H4 (cell line): ENCODE measurements at places on chromosomes 1 and 21. TPM values are rescaled to one million over a fixed set of nuclear protein-coding genes. Genes with fewer than 3 reads are reported as not detected.

GRCh38 chr1:43315963-43316737, 15.4 kb downstream of the TIE1 start:
- DNase-seq = no peak

- DNase-seq = no peak
Measured at GRCh38 chr1:1183833-1184775, 10.4 kb downstream of the TTLL10 start.

DNA sequence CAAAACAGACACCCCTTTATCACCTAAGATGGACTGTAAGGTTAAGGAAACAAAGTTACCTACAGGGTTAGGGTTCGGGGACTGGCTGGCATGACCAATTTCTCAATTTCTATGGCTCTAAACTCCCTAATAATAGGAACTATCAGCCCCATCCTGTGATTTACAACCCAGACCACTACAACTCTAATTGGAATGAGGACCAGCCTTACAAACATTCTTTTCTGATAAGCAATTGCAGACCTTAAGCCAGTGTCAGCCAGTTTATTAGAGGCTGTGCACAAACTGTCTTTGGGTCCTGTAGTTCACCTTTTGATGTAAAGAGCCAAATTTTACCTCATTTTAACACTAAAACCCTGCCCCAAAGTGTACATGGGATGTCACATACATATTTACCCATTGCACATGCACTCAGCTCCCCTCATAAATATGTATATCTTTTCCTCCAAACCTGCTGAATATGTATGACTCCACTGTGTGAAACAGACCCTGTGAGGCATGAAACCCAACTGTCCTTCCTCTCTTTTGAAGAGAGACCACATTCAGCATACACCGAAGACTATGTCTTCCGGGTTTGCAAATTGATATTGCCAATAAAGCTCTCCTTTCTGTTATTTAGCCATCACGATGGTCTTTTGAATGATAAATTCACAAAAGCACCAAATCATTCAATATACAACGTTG, 7.3 kb upstream of the APP start:
- no peak for DNase-seq

- no peak for DNase-seq
Measured at GRCh38 chr1:52102336-52103013, 39.4 kb upstream of the ZFYVE9 start.

GRCh38 chr1:159132271-159132881, 39.0 kb upstream of the CADM3 start:
- peak; percentile 41 for DNase-seq

DNA sequence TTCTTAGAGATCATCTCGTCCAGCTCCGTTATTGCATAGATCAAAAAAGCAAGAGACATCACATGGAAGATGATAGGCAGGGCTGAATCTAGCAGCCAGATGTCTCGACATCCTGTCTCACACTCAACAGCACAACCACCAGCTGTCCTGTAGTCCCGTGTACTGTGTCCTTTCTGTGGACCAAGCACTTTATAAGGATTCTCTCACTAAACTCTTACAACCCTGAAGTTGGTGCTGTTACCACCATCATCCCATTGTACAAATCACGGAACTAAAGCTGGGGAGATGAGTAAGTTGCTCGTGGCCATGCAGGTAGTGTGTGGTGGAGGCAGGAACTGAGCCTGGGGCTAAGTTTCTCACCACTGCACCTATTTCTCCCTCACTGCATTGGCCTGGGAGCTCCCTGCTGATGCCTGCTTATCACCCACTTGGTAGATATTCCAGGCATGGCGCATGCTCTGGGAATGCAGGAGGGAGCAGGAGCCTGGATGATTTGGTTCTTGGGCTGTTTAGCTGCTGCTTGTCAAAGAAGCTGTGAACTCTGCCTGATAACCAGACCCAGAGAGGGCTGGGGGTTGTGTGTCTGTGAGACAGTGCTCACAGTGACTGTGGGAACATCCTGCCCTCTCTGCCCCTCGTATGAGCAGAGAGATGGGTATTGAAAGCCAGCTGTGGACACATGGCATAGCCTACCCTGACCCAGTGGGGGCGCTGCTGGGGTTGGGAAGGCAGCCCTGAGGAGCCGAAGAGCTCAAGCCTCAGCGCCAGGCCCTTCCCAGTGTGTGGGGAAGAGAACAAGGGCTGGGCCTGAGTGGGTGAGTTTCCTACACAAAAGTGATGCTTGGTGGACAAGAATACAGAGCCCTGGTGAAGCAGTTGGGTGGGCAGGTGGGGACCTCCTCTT, 13.6 kb downstream of the PPFIA4 start:
- DNase-seq = no peak

DNA sequence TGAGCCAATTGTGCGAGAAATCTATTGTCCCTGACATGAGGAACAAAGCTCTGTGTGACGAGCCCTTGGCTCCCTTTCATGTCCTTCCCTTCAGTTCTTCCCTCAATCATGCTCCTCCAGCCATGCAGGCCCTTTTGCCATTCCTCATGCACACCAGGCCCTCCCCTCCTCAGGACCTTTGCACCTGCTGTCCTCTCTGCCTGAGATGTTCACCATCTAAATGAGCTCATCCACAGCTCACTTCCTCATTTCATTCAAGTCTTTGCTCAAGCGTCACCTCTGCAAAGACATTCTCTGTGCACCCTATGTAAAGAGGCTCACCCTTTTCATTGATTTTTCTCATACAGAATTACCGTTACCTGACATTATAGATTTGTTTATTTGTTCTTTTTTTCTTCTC, 43.7 kb downstream of the C8B start:
- DNase-seq = no peak

- no peak for DNase-seq
Measured at GRCh38 chr1:232435729-232436128, 194.2 kb downstream of the SIPA1L2 start.

The SETSIP gene
- total RNA-seq = not detected in 2 replicates

The GPR25 gene
- total RNA-seq = not detected in 2 replicates

The PLA2G2C gene
- total RNA-seq = not detected in 2 replicates
